ENCODE measurements at places on chromosomes 4 and X. TPM values are rescaled to one million over a fixed set of nuclear protein-coding genes. Genes with fewer than 3 reads are reported as not detected.

DNA sequence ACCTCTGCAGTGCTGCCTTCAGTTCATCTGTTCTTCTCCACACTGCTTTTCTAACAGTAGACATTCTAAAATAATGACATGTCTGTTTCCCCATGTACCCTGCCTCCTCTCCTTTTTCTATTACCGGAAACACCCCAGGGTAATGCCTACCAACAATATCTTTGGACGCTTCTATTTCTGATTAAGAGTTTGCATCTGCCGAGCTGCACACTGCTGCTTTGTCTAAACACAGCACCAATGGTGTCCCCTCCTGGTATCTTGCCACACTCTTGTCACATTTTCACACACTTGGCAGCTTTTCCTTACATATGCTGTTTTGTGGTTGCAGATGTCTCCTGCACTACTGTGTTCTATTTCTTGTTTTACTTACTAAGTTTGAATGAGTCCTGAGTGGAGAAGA is 288.8 kb downstream of the GRIA2 start:
- no peaks in the 10 kb centered on the region for H3K36me3 ChIP-seq
- no peak overlapping the region for H3K4me3 ChIP-seq

GRCh38 chr4:3226944-3227343 is 22.0 kb upstream of the MSANTD1 start:
- no peaks in the 10 kb centered on the region for H3K27me3 ChIP-seq
- no peak overlapping the region for H3K4me3 ChIP-seq
- no peak overlapping the region for H3K27ac ChIP-seq
- DNase-seq: peak; percentile 48
- H3K4me1 ChIP-seq: no peaks in the 10 kb centered on the region

GRCh38 chrX:139776599-139776998 is 68.6 kb upstream of the MCF2 start:
- H3K27ac ChIP-seq: no peak overlapping the region
- H3K27me3 ChIP-seq: no peaks in the 10 kb centered on the region
- DNase-seq: no peak
- no peaks in the 10 kb centered on the region for H3K36me3 ChIP-seq

- DNase-seq: no peak
- H3K4me3 ChIP-seq: no peak overlapping the region
- no peaks in the 10 kb centered on the region for H3K27me3 ChIP-seq
- H3K27ac ChIP-seq: no peak overlapping the region
- no peaks in the 10 kb centered on the region for H3K36me3 ChIP-seq
Observed at GRCh38 chrX:21740329-21741274, 17.3 kb downstream of the SMPX start.

DNA sequence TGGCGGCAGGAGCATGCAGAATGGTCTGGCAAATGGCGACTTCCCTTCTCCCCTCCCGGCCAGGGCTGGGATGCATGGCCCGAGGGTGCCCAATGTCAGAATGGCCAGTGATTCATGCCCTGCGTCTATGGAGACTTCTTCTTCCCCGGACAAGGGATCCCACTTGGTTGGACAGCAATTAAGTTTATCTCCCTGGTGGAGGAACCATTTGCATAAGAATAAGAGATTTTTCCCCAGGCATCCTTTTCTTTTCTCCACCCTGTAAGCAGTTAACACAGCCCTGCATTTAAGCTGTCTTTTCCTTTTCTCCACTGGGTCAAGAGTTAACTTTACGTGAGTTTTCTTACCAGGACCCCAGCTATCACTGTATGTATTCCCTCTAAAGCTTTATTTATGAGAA is 856.6 kb downstream of the GLUD2 start:
- DNase-seq: no peak
- no peaks in the 10 kb centered on the region for H3K27me3 ChIP-seq
- no peaks in the 10 kb centered on the region for H3K4me1 ChIP-seq
- H3K36me3 ChIP-seq: no peaks in the 10 kb centered on the region
- H3K27ac ChIP-seq: no peak overlapping the region
- H3K4me3 ChIP-seq: no peak overlapping the region

GRCh38 chrX:31609130-31609529 is 537.3 kb upstream of the FTHL17 start:
- no peak overlapping the region for H3K27ac ChIP-seq
- no peaks in the 10 kb centered on the region for H3K27me3 ChIP-seq
- H3K4me1 ChIP-seq: no peaks in the 10 kb centered on the region
- no peak for DNase-seq
- H3K36me3 ChIP-seq: no peaks in the 10 kb centered on the region
- H3K4me3 ChIP-seq: no peak overlapping the region

- no peaks in the 10 kb centered on the region for H3K4me1 ChIP-seq
- no peaks in the 10 kb centered on the region for H3K27me3 ChIP-seq
- peak; percentile 78 for DNase-seq
- H3K4me3 ChIP-seq: peak overlapping the region; percentile 70
- no peak overlapping the region for H3K27ac ChIP-seq
- H3K36me3 ChIP-seq: no peaks in the 10 kb centered on the region
Observed at GRCh38 chrX:110317061-110317819, 645 bp downstream of the AMMECR1 start.

- DNase-seq: no peak
- H3K27me3 ChIP-seq: no peaks in the 10 kb centered on the region
- no peaks in the 10 kb centered on the region for H3K4me1 ChIP-seq
- H3K36me3 ChIP-seq: no peaks in the 10 kb centered on the region
- H3K4me3 ChIP-seq: no peak overlapping the region
Observed at GRCh38 chrX:29506729-29507128, 708.6 kb upstream of the MAGEB2 start.

GRCh38 chr4:143382596-143382995 is 45.9 kb downstream of the GAB1 start:
- no peak for DNase-seq
- no peaks in the 10 kb centered on the region for H3K27me3 ChIP-seq
- peak overlapping the region; percentile 26 for H3K4me3 ChIP-seq
- peak overlapping the region; percentile 73 for H3K27ac ChIP-seq
- peaks cover 17% of the 10 kb centered on the region for H3K4me1 ChIP-seq

DNA sequence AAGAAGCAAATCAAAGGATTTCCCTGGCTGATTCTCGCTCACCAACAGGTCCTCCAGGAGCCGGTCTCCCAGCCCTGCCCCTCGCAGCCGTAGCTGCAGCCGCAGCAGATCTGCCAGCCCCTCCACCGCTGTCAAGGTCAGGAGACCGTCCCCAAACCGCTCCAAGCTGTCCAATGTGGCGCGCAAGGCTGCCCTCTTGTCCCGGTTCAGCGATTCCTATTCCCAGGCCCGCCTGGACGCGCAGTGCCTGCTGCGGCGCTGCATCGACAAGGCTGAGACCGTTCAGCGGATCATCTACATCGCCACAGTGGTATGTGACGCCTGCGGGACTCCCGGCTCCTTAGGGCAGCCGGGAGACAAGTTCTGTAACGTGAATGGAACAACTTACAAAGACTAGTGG is 25.6 kb downstream of the SPATA18 start:
- no peaks in the 10 kb centered on the region for H3K4me1 ChIP-seq
- H3K4me3 ChIP-seq: no peak overlapping the region
- no peaks in the 10 kb centered on the region for H3K27me3 ChIP-seq
- H3K36me3 ChIP-seq: peaks cover 5% of the 10 kb centered on the region
- no peak for DNase-seq

DNA sequence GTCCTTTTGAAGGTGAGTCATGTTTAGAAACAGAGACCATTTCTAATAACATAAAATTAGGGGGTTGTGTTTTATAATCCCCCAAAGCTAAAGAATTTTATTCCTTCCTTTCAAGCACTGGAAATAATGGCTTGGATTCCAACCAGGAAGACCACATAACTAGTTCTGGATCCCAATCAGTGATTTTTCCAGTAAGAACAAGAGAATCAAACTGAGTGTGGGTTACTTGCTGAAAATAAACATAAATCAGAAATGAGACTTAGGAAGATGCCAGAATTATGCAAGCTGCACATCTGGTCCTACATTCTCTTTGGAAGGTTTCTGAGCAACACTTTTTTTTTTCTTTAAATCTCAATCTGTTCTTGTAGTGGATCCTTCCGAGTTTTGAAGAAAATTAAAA is 76.3 kb downstream of the SOWAHB start:
- no peak for DNase-seq
- no peak overlapping the region for H3K27ac ChIP-seq
- no peaks in the 10 kb centered on the region for H3K4me1 ChIP-seq
- H3K4me3 ChIP-seq: no peak overlapping the region

The SASH3 gene
- 12.7 TPM for total RNA-seq

GRCh38 chr4:189823591-189823990 is 117.1 kb upstream of the FRG1 start:
- H3K4me3 ChIP-seq: no peak overlapping the region
- no peaks in the 10 kb centered on the region for H3K27me3 ChIP-seq
- H3K4me1 ChIP-seq: no peaks in the 10 kb centered on the region
- no peaks in the 10 kb centered on the region for H3K36me3 ChIP-seq
- DNase-seq: no peak

- H3K27me3 ChIP-seq: no peaks in the 10 kb centered on the region
- H3K27ac ChIP-seq: no peak overlapping the region
- no peak for DNase-seq
- no peaks in the 10 kb centered on the region for H3K36me3 ChIP-seq
- H3K4me1 ChIP-seq: no peaks in the 10 kb centered on the region
Observed at GRCh38 chr4:34412911-34413310, 1831.4 kb downstream of the ARAP2 start.

GRCh38 chrX:142663330-142664095 is 362.2 kb upstream of the SPANXN4 start:
- no peak overlapping the region for H3K27ac ChIP-seq
- DNase-seq: no peak
- H3K36me3 ChIP-seq: no peaks in the 10 kb centered on the region
- no peak overlapping the region for H3K4me3 ChIP-seq
- H3K27me3 ChIP-seq: no peaks in the 10 kb centered on the region

DNA sequence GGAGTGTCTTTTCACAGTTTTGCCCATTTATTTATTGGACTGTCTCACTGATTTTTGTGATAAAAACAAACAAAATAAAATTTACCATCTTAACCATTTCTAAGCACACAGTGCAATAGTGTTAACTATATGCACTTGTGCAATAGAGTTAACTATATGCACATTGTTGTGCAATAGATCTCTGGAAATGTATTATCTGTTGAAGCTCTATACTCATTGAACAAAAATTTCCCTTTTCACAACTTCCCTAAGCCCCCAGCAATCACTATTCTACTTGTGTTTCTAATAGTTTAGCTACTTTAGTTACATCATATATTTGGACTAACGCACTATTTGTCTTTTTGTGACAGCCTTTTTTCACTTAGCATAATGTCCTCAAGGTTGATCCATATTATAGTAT is 59.7 kb upstream of the BEX4 start:
- H3K27me3 ChIP-seq: no peaks in the 10 kb centered on the region
- H3K36me3 ChIP-seq: no peaks in the 10 kb centered on the region
- no peak overlapping the region for H3K4me3 ChIP-seq
- H3K27ac ChIP-seq: no peak overlapping the region

The SPIN2A gene
- total RNA-seq: 2.4 TPM

The POLN gene
- 3.2 TPM for total RNA-seq

- H3K27me3 ChIP-seq: no peaks in the 10 kb centered on the region
- H3K27ac ChIP-seq: no peak overlapping the region
- H3K36me3 ChIP-seq: no peaks in the 10 kb centered on the region
- no peak for DNase-seq
Observed at GRCh38 chr4:824461-825062, 1.4 kb downstream of the CPLX1 start.

GRCh38 chr4:159743971-159744370 is 641.1 kb downstream of the RAPGEF2 start:
- H3K36me3 ChIP-seq: no peaks in the 10 kb centered on the region
- no peak overlapping the region for H3K4me3 ChIP-seq
- no peak for DNase-seq
- H3K27ac ChIP-seq: no peak overlapping the region

- no peak for DNase-seq
- no peak overlapping the region for H3K27ac ChIP-seq
- H3K27me3 ChIP-seq: no peaks in the 10 kb centered on the region
- H3K4me1 ChIP-seq: no peaks in the 10 kb centered on the region
- no peaks in the 10 kb centered on the region for H3K36me3 ChIP-seq
Observed at GRCh38 chr4:86927843-86928395, 6.9 kb upstream of the AFF1 start.

The SSX4B gene
- not detected for total RNA-seq

- no peaks in the 10 kb centered on the region for H3K4me1 ChIP-seq
- no peak overlapping the region for H3K4me3 ChIP-seq
- H3K27me3 ChIP-seq: no peaks in the 10 kb centered on the region
Observed at GRCh38 chr4:182369211-182369610, 126.0 kb downstream of the TENM3 start.

- no peaks in the 10 kb centered on the region for H3K27me3 ChIP-seq
- peak overlapping the region; percentile 23 for H3K27ac ChIP-seq
- H3K4me1 ChIP-seq: no peaks in the 10 kb centered on the region
- peak; percentile 66 for DNase-seq
- no peaks in the 10 kb centered on the region for H3K36me3 ChIP-seq
- H3K4me3 ChIP-seq: no peak overlapping the region
Observed at GRCh38 chr4:2259541-2260343, 2.2 kb downstream of the MXD4 start.

The KLF8 gene
- 23.6 TPM for total RNA-seq

GRCh38 chr4:24330573-24330972 is 253.8 kb downstream of the DHX15 start:
- no peaks in the 10 kb centered on the region for H3K27me3 ChIP-seq
- H3K27ac ChIP-seq: no peak overlapping the region
- no peak overlapping the region for H3K4me3 ChIP-seq
- no peak for DNase-seq

GRCh38 chr4:24521544-24521943 is 62.8 kb downstream of the DHX15 start:
- DNase-seq: no peak
- H3K27me3 ChIP-seq: no peaks in the 10 kb centered on the region
- H3K36me3 ChIP-seq: no peaks in the 10 kb centered on the region
- no peak overlapping the region for H3K27ac ChIP-seq
- no peak overlapping the region for H3K4me3 ChIP-seq

GRCh38 chr4:73446336-73446938 is 10.4 kb downstream of the AFP start:
- no peaks in the 10 kb centered on the region for H3K27me3 ChIP-seq
- no peaks in the 10 kb centered on the region for H3K4me1 ChIP-seq
- H3K4me3 ChIP-seq: no peak overlapping the region
- H3K27ac ChIP-seq: no peak overlapping the region
- no peaks in the 10 kb centered on the region for H3K36me3 ChIP-seq

- DNase-seq: no peak
- H3K4me3 ChIP-seq: no peak overlapping the region
Observed at GRCh38 chrX:129737916-129738315, 863 bp upstream of the XPNPEP2 start.

GRCh38 chr4:125303058-125303457 is 11.7 kb upstream of the FAT4 start:
- H3K4me3 ChIP-seq: no peak overlapping the region
- no peaks in the 10 kb centered on the region for H3K36me3 ChIP-seq
- H3K4me1 ChIP-seq: no peaks in the 10 kb centered on the region
- H3K27me3 ChIP-seq: no peaks in the 10 kb centered on the region
- no peak overlapping the region for H3K27ac ChIP-seq

Data from aorta (tissue), 5 donors.